Vagina (tissue), 2 donors: ENCODE measurements at places on chromosomes 2 and 18. TPM values are rescaled to one million over a fixed set of nuclear protein-coding genes. Genes with fewer than 3 reads are reported as not detected.

The RIF1 gene
- 31.7 TPM for total RNA-seq

GRCh38 chr2:240919161-240919781, 13.1 kb downstream of the CROCC2 start:
- DNase-seq = no peak

DNA sequence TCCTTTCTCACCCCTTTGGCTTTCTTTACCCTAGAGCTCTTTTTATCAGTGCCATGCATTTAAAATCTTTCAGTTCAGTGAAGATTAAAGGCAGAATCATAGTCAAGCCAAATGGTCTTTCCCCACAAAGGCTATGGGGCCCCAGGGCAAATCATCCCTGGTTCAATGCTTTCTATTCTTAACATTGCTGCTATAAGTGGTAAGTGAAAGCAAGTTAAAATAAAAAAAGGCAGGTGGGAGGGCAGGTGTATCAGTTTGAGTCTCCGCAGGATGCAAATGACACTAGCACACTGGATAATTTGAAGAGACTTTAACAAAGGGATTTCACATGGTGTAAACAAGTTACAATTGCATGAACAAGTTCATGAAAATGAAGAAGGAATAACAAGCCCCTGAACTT, 757.4 kb downstream of the SATB2 start:
- no peak for DNase-seq

- DNase-seq = no peak
Observed at GRCh38 chr2:219844401-219845091, 217.1 kb downstream of the SLC4A3 start.

DNA sequence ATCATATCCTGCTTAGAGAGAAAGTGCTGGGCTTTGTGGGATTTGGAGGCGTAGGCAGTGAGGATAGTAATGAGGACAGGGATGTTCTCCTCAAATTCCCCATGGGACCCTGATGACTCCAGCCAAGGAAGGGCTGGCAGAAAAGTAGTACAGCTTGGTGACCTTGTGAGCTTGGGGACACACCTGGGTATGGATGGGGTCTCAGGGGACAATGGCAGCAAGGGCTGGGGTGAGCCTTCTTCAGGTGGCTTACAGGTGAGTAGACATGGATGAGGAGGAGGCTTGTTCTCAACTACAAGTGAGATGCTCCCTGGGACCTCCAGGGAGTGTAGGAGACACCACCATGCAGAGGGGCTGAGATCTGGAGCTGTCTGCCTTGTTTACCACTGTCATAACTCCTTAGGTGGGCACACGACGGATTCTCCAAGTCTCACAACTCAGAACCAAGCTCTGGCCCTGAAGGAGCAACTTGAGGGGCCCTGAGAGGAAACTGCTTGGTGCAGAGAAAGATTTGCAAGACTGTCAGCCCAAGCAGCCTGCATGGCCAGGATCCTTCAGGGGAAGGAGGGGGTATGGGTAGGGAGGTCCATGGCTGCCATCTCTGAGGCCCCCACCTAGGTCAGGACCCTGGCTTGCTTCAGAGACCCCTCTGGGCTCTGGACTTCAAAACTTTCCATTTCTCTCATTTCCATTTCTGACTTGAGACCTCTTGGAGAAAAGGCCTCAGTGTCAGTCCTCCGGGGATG, 262.8 kb downstream of the DYSF start:
- no peak for DNase-seq

GRCh38 chr2:160389875-160390274, 103.7 kb downstream of the RBMS1 start:
- DNase-seq = no peak

- DNase-seq = no peak
Observed at GRCh38 chr2:140091926-140092325, 1311.7 kb upstream of the NXPH2 start.

DNA sequence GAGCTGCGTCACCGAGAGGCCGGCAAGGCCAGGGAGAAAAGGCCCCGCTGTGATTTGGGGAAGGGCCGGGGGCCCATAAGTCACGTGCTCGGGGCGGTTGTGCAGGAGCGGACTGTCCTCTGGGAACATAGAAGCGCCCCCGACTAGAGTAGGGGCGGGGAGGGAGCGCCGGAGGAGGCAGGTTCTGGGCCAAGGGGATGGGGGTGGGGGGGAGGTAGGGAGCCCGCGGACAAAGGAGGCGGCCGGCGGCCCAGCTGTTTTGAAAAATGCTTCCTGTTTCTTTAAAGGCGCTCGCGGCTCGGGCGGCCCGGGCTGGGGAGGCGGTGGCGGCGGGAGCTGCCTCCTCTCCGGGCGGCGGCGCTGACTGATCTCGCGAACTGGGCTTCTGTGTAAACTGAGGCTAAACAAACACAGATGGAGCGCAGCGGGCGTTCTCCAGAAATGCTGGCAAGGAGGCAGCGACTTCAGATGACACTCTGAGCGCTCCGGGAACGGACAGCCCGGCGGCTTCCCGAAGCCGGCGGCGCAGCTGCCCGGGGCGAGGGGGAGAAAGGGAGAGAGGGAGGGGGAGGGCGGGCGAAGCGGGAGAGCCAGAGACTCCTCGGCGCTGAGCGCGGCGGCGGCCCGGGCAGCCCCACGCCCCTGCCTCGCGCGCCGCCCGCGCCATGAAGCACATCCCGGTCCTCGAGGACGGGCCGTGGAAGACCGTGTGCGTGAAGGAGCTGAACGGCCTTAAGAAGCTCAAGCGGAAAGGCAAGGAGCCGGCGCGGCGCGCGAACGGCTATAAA, at the start of gene ATOH8:
Gene ATOH8, plus strand, starts transcription at position 467 of the 788 bp plus-strand sequence. Its CDS starts 199 bp downstream, at position 666.
- no peak for DNase-seq
